ENCODE measurements at places on chromosomes 4 and X. TPM values are rescaled to one million over a fixed set of nuclear protein-coding genes. Genes with fewer than 3 reads are reported as not detected.

GRCh38 chrX:49951524-49952193, 29.3 kb downstream of the CLCN5 start:
- no peaks in the 10 kb centered on the region for H3K4me1 ChIP-seq
- H3K27ac ChIP-seq = no peak overlapping the region
- no peaks in the 10 kb centered on the region for H3K36me3 ChIP-seq
- no peak overlapping the region for H3K4me3 ChIP-seq

GRCh38 chr4:101264993-101265815, 82.1 kb downstream of the PPP3CA start:
- H3K27me3 ChIP-seq = no peaks in the 10 kb centered on the region
- H3K4me3 ChIP-seq = no peak overlapping the region
- no peak overlapping the region for H3K27ac ChIP-seq
- H3K4me1 ChIP-seq = peaks cover 7% of the 10 kb centered on the region

DNA sequence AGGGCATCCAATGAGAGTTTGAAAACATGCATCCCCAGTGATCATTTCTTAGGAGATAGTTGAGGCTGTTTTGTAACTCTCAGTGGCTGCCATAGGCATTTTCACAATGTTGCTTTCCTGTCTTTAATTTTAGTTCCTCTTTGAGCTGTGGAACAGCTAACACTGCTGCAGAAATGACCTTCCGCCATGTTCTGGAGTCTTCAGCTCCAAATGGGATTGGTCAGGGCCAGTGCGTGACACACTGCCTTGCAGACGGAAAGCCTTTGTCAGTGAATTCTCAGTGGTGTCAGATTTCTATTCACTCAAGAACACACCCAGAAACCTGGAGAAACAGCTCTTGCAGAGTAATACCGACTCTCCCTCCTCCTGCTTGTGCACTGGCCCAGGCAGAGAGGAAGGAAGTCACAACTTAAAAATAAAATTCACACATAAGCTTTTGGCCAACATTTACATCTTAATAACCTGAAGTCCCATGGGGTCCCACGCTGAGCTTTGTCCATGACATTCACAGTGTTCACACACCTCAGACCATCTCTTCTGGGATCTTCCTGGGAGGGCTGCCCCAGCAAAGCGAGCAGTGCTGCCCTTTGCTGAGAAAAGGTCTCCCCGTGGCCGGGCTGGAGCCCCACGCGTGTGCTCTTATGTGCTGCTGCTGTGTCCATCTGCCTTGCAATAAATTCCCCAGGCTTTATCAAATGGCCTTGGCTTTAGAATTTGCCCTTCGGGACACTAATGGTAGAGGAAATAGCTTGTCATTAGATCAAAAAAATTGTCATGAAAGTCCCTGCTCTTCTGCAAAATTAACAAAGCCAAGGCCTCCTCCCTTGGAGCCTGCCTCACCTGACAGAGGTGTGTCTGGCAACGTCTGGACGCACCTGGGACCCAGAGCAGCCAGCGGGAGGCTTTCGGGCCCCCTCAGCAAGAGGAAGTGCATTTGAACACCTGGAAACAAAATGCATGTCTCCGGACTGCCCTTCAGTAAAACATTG, 126.8 kb downstream of the IRF2 start:
- no peak for DNase-seq
- H3K27ac ChIP-seq = no peak overlapping the region
- no peaks in the 10 kb centered on the region for H3K27me3 ChIP-seq
- no peak overlapping the region for H3K4me3 ChIP-seq
- peaks cover 13% of the 10 kb centered on the region for H3K4me1 ChIP-seq
- H3K36me3 ChIP-seq = no peaks in the 10 kb centered on the region

- no peaks in the 10 kb centered on the region for H3K4me1 ChIP-seq
- no peaks in the 10 kb centered on the region for H3K36me3 ChIP-seq
- H3K27me3 ChIP-seq = no peaks in the 10 kb centered on the region
Measured at GRCh38 chr4:151573474-151573873, 164.5 kb downstream of the FHIP1A start.

DNA sequence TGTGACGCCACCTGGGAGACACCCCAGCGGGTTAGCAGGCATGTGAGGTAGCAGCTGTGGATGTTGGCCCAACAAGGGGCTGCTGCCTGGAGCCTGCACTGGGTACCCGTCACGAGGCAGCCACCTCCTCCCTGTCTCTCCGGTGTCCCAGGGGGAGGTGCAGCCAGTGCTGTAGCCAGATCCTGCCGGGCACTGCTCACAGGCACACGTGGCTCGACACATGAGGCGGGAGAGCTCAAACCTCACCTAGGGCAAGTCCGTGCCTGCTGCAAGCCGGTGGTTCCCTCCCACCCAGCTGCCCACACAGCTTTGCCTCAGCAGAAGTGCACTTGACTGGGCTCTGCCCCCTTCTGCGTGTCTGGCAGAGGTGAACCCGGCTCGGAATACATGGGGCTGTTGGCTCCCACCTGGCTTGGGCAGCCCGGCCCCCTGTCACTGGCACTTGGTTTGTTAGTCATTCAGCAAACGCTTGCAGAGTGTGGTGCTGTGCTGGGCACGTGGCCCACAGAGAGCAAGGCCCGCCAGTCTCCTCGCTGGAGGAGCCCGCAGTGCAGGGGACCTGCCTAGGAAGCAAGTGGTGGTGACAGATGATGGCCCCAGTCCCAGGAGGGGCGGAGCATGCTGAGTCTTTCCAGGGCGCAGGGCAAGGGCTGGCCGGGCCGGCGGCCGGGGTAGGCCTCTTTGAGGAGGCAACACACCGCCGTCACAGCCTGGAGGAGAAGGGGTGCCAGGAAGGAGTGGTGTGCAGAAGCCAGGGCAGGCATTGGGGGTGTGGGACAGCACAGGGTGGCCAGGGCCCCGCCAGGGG, 10.1 kb upstream of the SH3TC1 start:
- no peaks in the 10 kb centered on the region for H3K4me1 ChIP-seq
- H3K27me3 ChIP-seq = no peaks in the 10 kb centered on the region
- H3K36me3 ChIP-seq = no peaks in the 10 kb centered on the region
- DNase-seq = no peak

The HHIP gene
- not detected for polyA plus RNA-seq

The IKBKG gene
- polyA plus RNA-seq = 28.2 TPM

All from CD4-positive, alpha-beta memory T cell (primary cell).